ENCODE measurements at places on chromosomes 1 and 21. TPM values are rescaled to one million over a fixed set of nuclear protein-coding genes. Genes with fewer than 3 reads are reported as not detected.

DNA sequence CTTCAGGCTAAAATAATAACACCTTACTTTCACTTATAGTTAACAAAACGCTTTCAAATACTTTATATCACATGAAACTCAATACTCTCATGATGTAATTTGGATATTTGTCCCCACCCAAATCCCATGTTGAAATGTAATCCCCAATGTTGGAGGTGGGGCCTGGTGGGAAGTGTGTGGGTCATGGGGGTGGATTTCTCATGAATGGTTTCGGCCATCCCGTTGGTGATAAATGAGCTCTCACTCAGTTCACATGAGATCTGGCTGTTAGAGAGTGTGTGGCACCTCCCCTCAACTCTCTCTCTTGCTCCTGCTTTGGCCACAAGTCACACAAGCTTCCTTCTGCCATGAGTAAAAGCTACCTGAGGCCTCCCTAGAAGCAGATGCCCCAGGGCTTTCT, 22.5 kb upstream of the PTGFRN start:
- DNase-seq = no peak

The SLC45A1 gene
- 0.75 TPM for total RNA-seq

- DNase-seq = no peak
Observed at GRCh38 chr1:192627901-192628300, 8.0 kb upstream of the RGS13 start.

The RCC2 gene
- 82.7 TPM for total RNA-seq

DNA sequence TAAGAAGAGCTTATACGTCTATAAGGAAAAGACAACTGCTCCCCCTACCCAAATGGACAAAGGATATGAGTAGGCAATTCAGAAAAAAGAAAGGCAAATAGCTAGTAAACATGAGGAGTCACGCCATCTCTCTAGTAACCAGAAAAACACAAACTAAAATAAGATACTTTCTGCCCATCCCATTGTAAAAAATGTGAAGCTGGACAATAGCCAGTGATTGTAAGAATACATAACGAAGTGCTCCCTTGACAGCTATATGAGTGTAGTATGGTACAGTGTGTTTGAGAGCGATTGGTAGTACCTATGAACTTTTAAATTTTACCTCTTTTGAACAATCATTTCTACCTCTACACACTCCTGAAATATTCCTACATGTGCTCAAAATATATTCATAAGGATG, 7.5 kb upstream of the GJA8 start:
- DNase-seq = peak; percentile 96

GRCh38 chr1:230424391-230425251, 1.5 kb downstream of the PGBD5 start:
- no peak for DNase-seq

GRCh38 chr1:34739613-34740012, 15.2 kb upstream of the GJB5 start:
- no peak for DNase-seq

DNA sequence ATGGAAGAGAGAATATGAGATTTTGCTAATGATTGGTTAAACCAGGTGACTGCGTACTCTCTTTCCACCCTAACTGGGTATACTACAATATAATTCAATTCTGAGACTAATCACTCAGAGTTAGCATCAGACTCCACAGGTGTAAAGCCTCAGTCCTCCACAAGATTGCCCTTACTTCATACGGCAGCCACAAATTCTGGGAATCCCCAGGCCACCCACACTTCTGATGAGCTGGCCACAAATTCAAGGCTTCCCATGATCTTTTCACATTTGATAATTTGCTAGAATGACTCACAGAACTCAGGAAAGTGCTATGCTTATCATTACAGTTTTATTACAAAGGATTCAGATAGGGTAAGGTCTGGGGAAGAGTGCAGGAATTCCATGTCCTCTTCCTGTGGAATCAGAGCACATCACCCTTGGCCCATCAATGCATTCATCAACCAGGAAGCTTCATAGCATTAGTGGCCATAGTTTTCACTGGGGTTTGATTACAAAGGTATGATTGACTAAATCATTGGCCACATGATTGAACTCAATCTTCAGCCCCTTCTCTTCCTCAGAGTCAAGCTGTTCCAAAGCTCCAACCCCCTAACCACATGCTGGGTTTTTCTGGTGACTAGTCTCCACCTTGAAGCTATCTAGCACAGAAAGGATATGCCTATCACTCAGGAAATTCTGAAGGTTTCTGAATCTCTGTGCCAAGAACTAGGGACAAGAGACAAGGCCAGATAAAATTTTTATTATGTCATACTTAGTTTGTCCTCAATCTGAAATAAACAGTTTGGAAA, 131.7 kb downstream of the HHIPL2 start:
- no peak for DNase-seq

DNA sequence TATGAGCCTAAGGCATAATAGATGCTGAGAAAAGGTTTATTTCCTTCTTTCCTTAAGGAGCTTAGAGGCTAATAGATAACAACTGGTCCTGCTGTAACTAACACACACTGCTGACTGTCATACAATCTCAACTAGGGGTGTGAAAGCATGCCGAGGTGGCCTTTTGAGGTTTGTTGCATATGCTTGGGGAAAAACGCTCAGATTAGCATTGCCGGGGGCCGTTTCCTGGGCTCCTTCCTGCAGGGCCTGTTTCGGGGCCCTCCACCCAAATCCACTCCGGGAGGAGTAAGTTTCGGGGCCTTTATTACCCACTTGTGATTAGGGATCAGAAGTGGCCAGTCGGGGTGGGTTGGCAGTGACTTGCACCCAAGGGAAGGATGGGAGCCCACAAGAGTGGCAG, 27.2 kb upstream of the RCSD1 start:
- DNase-seq = no peak

DNA sequence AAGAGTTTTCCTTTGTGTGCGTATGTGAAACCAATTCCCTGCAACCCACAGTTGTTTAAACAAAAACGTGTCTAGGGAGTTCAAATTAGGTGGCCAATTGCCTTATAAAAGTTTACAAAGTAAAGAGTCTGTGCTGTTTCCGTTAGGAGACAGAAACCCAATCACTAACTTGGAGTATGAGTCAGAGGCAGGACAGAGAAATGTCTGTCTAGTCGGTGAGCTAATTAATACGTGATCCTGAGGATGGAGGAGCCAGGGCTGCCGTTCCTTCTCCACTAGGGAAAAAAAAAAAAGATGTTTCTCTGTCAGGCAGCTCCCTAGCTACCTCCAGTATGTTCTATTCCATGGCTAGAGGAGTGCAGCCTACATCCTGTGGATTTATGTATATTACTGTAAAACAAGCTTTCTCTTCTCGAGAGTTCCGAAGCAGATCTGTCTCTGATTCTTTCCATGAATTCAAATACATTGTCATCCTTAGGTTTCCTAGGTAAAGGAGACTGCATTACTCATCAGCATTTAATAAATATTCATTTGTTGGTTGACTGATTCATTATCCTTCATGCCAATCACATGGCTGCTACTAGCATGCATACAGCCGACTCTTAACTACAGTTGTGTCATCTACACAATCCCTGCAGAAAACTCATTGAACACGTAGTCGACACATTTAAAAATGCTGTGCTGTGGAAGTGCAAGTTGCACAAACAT, 430.6 kb downstream of the KIF26B start:
- peak; percentile 56 for DNase-seq

The SPATA17 gene
- 3.8 TPM for total RNA-seq

GRCh38 chr1:14404862-14405301, 193.6 kb upstream of the KAZN start:
- DNase-seq = no peak

DNA sequence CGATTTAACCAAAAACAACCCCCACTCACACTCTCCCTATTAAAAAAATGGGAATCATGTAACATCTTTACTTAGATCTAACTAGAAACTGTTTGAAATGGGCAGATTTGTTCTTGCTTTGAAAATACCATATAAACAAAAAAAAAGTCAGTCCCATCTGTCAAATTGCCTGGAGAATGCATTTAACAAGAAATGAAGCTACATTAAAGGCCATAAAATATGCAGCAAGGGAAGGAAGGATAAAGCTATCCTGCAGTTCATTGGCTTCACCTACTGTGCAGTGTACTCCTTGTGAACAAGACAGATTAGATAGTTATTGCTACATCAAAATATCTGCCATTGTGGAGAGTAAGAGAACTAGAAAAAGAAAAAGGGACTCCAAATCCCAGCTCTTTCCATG, 160.5 kb downstream of the LRRC7 start:
- no peak for DNase-seq

- peak; percentile 10 for DNase-seq
Observed at GRCh38 chr21:25572861-25573310, 34.4 kb downstream of the MRPL39 start.

- DNase-seq = no peak
Observed at GRCh38 chr1:207251066-207251465, 70.4 kb upstream of the CD55 start.

GRCh38 chr1:115496904-115497527, 144.8 kb upstream of the VANGL1 start:
- DNase-seq = peak; percentile 92

The OPTC gene
- not detected for total RNA-seq

The ALPL gene
- 0.86 TPM for total RNA-seq

DNA sequence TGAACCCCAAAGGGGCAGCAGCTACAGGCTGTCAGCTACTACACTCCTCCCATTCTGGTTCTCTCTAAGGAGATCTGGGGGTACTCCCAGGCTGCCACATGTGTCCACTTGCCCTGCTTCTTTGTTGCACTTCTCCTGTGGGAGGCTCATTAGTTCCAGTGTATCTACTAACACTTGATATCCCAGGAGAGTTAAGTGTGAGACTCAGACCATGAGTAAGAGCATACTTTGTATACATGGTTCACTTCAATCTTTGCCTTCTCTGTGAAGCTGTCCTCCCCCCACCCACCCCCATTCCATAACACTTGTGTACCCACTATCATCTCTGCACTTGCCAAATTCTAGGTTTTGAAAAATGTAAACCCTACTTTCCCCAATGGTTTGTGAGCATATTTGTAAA, 34.9 kb upstream of the GADD45A start:
- DNase-seq = no peak

The CCDC185 gene
- total RNA-seq = not detected

The OR2T2 gene
- not detected for total RNA-seq

The CLCA4 gene
- not detected for total RNA-seq

DNA sequence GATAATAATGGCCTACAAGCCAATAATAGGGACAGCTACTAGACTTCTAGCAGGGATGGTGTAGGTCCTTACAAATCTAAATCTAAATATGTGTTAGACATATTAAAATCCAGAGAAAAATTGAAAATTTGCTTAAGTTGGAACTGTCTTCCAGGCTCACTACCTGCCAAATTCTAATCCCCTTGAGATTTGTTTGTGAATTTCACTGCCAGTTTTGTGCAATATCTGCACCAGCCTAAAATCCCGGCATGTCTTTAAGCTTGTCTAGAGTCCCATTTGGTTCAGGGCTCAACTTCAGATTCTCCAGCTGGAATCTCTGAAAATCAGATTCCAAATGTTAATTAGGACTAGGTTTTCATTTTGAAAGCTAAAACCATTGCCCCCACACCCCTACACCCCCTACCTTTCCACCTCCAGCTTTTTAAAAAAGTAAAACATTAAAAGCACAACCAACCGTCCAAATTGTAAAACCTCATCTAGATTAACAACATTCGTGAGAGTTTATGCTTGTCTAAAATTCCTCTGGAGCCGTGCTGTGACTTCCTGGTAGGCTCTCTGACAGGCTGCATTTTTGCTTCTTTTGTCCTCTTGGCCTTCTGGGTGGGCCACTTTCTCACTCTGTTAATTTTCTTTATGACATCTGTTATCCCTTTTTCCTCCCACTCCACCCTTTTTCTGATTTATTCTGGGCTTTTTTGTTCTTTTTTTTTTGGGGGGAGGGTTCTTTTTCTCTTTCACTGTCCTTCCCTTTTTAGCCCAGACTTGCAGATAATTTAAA, 348.7 kb downstream of the PAPPA2 start:
- DNase-seq = no peak

- DNase-seq = peak; percentile 97
Observed at GRCh38 chr1:27011058-27011764, 1.4 kb downstream of the TENT5B start.

The BGLAP gene
- 0.35 TPM for total RNA-seq

DNA sequence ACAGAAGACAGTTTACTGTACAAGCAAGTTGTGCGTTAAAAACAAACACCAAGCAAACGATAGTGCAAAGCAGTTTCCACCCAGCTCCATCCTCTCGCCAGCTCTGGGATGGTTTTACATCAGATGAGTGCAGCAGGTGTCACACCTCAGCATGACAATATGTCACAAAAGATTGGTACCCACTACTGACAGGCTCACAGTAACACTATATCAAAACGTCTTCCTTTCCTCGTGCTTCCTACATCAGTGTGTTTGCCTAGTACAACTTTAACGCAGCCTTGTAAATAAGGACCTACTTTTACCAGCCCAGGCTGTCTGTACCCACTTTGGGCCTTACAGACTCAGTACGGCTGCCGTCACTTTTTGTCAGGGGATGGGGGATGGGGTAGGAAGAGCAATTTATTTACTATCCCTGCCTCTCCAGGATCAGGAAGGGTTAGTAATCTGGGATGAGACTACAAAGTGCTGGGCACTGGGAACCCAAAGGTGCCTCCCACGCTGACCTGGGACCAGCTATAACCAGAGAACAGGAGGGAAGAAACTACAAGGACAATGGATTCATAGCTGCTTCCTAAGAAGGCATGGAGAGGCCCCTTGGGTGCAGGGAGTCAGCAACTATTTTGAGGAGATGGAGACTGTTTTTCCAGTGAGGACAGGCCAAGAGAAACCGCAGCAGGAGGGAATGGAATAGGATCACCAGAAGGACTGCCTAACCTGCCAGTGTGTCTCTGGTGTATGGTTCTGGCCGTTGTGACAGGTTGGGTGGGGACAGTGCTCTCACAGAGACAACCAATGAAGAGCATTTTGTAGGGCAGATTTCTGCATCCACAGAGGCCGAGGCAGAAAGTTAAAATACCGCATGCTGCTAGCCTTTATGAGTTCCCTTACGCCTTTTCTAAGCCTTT, 30.2 kb downstream of the RUNX3 start:
- no peak for DNase-seq

DNA sequence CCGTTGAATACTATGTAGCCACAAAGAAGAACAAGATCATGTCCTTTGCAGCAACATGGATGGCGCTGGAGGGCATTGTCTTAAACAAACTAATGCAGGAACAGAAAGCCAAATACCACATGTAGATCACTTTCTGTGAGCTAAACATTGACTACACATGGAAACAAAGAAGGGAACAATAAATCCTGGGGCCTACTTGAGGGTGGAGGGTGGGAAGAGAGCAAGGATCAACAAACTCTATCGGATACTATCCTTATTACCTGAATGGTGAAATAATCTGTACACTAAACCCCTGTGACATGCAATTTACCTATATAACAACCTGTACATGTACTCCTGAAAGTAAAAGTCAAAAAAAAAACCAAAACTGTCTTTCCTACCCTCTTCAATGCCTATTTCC, 40.8 kb upstream of the CD55 start:
- no peak for DNase-seq

Measured in PC-3 (cell line).